ENCODE measurements at places on chromosomes 3 and 15.

DNA sequence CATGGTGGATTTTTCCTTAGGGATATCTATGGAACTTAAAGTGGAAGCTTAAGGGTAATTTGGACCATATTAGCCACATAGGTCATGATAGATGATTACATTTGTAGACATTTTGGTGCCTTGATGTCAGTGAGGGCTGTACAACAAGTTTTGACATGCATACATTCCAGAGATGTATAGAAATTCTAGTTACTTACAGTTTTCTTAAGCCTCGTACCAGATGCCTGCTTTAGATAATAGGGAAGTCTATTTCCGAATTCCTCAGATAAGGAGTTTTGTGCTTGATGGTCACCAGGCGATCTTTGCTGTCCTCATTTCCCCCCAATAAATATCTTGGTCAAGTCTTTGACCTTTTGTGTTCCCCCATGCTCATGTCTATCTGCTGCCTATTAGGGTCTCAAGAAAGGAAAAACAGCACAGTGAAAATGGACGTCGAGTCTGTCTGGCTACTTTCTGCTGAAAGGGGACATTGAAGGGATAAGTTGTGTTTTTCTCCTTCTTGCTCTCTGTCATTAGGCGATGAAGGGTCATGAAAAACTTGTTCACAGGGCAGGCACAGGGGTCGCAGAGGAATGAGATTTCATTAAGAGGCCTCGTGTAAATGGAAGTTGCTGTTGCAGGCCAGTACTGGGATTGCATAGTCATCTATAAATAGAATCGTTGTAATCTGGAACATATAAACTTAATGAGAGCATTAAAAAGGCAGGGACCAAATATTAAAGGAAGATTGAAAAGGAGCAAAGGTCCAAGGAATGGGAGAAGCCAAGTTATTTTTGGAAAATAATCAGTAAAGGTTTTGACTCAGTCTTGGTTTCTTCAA, 20.0 kb upstream of the SENP7 start:
- no peak for ATAC-seq

DNA sequence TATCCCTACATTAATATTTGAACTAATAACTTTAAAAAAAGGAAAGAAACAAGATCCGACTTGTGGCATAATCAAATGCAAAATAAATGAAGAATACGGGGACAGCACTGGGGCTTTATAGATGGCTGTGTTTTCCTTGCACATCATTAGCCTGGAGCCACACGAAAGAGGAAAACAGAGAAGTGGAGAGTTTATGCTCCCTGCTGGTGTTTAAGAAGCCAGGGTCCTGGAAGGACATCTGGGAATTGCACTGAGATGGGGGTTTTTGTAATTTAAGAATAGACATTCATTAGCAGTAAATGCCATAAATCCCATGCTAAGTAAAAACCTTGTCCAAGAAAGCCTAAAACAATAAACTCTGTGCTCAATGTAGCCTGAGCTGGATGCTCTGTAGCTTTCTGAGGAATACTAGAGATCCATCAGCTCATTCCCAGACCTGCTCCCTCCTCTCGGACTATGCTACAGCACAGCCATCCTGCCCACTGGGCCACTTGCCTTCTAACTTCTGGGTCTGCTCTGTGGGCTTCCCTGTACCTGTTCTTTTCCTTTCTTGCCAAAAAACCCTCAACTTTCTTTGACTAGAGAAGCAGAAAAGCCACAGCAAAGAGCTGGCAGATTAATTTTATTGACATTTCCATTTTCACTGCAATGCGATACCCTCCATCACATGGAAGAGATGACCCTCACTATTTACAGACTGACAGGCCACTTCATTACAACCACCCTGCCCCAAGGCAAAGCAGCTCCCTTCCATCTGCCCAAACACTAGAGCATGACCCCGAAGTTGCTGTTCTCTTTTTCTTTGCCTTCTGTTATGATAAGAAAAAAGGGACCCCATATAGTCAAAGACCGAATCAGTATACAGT, 62.3 kb downstream of the MEIS2 start:
- ATAC-seq = no peak

DNA sequence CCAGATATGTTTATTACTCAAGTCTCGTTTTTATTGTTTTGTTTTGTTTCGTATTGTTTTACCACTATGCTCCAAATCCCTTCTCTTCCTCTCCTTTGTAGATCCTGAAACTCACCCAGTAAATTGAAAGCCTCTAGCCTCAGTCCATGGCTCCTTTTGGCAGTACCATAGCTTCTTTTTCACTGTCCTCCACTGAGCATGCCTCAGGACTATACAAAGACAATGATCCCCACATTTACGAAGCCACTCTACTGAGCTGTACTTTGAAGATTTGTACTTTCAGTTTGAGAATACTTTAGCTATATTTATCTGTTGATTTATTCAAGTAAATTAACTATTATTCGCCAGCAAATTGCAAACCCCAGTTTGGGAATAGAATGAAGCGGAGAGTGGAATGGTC, 159.1 kb upstream of the SLITRK3 start:
- no peak for ATAC-seq

GRCh38 chr3:171873580-171873979, 30.4 kb downstream of the TMEM212 start:
- no peak for ATAC-seq

DNA sequence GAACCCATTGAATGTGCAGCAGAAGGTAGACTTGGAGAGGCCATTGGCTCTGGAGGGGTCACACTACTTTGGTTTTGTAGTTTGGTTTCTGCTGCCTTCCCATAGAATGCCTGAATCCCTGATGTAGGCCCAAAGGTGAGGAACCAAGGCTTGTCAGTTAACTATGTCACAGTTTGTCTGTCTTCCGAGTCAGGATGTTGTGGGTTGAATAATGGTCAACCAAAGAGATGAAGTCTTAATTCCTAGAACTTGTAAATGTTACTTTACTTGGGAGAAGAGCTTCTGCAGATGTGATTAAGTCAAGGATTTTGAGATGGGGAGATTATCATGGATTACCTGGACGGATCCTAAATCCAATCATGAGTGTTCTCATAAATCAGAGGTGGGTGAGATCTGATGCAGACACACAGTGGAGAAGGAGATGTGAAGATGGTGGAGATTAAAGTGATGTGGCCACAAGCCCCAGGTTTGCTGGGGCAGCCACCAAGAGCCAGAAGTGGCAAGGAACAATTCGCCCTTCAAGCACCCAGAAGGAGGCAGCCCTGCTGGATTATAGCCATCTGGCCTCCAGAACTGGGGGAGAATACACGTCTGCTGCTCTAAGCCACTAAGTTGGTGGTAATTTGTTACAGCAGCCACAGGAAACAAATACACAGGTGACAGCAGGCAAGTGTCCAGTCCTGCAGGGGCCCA, 2.3 kb upstream of the CCR8 start:
- no peak for ATAC-seq

- ATAC-seq = no peak
Measured at GRCh38 chr3:193507566-193507965, 47.1 kb downstream of the ATP13A4 start.

GRCh38 chr15:45618813-45619212, 16.0 kb upstream of the SQOR start:
- no peak for ATAC-seq

- no peak for ATAC-seq
Measured at GRCh38 chr3:161607056-161607455, 110.4 kb downstream of the OTOL1 start.

- no peak for ATAC-seq
Measured at GRCh38 chr3:134483195-134483900, 2.4 kb downstream of the ANAPC13 start.

GRCh38 chr3:186825294-186825821, 17.2 kb upstream of the ADIPOQ start:
- ATAC-seq = peak; percentile 32

DNA sequence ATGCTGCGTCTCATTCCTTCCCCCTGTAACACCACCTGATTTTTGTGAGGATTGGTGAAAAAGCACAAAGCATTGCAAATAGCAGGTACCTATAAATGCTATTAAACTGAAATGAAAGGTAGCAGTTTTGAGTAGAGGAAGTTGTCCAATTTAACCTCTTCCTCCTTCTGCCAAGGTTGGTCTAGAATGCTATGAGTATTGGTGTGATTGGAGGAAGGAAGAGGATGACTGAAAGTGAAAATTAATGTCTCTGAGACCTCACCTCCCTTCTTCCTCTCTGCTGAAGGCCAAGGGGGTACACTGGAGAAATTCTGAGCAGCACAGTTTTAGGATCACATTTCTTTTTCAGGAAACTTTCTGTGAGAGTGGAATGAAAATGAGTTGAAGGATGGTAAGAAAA, 94.4 kb downstream of the DTWD1 start:
- no peak for ATAC-seq

DNA sequence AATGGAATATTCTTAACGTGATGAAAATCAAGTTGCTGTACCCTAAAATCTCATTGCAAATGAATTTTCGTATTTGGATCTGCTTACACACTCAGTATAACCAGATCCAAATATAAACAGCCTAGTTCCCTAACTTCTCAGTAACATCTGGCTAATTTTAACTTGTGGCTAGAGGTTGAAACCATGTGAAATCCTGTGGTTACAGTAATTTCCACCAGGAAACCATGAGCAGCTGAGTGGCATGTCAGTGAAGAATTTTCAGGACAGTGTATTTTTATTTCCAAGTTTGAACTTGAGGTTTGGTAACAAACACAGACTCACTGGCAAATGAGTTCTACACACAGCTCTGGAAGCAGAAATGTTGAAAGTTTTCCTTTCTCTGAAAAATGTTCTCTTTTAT, 754.1 kb downstream of the NR2F2 start:
- no peak for ATAC-seq

GRCh38 chr3:127844326-127844942, 22.1 kb upstream of the MGLL start:
- no peak for ATAC-seq

- ATAC-seq = no peak
Measured at GRCh38 chr3:73321286-73321999, 260.0 kb downstream of the EBLN2 start.

DNA sequence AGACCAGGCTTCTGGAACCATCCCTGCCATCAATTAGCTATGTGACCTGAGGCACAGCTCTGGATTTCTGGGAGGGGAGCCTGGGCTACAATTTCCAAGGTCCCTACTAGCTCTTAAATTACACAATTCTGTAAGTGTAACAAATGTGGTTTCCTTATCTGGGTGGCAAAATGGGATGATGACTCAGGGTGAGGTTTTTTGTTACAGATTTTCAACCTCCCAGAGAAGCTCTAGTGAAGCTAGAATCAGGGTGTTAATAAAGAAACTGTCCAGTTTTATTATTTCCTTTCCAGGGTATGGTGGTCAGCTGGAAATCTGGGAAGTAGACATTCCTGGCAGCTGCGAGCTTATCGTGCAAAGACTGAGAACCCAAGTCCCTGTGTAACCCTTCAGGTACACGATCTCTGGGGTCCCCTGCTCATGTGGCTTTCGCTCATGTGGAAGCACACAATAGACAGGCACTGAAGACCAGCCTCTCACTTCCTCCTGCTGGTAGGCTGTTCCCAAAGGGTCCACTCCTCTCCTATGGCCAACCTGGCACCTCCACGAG, 7.3 kb downstream of the RAB27A start:
- ATAC-seq = no peak

DNA sequence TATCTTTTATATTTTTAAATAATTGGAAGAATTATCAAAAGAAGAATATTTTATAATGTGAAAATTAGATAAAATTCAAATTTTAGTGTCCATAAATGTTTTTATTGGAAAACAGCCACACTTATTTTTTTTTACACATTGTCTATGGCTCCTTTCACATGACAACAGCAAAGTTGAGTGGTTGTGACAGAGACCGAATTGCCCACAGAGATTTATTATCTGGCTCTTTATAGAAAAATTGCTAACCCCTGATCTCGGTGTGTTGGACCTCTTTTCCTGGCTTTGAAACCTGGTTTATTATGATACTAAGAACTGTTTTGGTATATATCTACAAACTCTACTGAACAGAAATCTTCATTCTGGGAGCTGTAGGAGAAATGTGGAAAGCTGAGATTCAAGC, 269.1 kb upstream of the UMPS start:
- no peak for ATAC-seq

DNA sequence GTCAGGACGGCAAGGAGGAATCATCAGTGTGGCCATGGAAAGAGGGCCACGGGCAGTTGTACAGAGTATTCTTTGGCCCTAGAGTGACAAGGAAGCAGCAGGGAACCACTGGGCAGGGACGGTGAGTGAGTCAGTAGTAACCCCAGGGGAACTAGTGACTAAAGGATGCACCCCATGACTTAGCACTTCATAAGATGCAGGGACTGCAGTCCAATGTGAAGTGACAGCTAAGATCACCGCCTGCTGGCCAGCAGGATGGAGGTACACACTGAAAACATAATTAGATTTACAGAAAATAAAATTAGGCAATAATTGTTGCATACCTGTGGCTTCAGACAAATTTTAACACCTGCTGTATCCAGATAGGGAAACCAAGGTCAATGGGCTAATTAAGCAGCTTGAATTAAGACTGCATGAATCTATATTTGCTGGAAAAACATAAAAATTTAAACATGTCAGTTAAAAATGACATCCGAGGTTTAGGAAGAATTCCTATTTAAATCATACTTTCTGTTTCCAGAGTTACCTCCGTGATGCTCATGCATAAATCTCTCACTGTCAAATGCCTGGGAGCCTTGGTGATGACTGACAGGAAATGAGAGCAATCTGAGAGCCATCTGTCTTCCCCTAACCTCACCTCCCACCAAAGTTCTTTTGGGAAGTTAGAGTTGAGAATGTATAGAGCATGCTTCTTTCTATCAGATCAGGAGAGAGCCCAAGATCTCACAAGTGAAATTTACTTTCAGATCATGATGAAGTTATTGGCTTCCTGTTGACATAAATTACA, 56.5 kb downstream of the DCLK3 start:
- peak; percentile 94 for ATAC-seq

- no peak for ATAC-seq
Measured at GRCh38 chr3:78988324-78988723, 779.5 kb downstream of the ROBO1 start.

DNA sequence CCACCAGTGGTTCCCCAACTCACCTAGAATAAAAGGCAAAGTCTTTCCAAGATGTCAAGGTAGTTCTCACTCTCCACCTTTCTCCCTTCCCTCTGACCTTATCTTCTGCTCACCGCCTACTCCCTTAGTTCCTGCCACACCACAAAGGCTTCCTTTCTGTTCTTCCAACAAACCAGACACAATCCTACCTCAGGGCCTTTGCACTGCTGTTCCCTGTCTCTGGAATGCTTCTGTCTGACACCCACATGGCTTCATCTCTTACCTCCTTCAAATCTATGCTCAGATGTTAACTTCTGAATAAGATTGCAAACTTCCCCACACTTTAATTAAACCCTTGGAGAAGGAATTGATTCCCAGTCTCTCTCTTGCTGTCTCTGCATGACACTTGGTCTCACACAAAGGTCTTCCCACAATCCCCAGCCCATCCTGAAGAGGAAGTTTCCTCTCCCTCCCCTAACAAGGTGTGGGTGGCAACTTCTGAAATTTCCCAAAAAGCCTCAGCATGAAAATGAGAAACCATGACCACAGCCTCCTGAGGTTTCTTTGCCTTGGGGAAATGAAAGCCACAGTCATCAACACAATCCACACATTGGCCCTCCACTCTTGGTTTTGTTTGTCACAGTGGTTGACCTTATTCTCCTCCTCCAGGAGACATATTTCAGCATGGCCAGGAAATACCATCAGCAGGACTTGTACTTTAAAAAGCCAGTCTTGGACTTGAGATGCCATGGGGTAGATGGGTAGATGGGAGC, 3.0 kb upstream of the RYK start:
- ATAC-seq = no peak

All from esophagus mucosa (tissue), 1 donor.